ENCODE measurements at places on chromosomes 5 and 9.

- no peak for DNase-seq
Measured at GRCh38 chr9:89009546-89009840, 18.2 kb downstream of the S1PR3 start.

- no peak for DNase-seq
Measured at GRCh38 chr5:138625134-138625533, 49.9 kb upstream of the HSPA9 start.

DNA sequence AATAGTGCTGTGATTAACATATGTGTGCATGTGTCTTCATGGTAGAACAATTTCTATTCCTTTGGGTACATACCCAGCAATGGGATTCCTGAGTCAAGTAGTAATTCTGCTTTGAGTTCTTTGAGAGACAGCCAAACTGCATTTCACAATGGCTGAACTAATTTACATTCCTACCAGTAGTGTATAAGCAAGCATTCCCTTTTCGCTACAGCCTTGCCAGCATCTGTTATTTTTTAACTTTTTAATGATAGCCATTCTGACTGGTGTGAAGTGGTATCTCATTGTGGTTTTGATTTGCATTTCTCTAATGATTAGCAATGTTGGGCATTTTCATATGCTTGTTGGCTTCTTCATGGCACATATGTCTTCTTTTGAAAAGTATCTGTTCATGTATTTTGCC is 308.5 kb downstream of the ARRDC3 start:
- no peak for DNase-seq

GRCh38 chr5:95843733-95844223 is 21.3 kb upstream of the GLRX start:
- DNase-seq, result no peak

DNA sequence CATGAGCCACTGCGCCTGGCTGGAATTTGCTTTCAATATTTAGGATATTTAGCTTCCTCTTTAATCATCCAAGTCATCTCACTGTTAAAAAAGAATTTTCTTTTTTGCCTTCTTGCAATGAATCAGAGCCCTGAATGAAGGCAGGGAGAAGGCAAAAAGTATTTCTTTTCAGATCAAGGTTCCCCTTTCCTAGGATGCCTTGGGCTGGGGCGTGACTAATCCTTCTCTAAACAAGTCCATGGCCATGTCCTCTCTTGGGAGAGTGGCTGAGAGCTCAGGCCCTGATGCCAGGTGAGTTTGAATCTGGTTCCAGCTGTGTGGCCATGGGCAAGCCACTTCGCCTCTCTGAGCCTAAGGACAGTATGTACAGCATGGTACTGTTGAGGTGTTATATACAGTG is 84.8 kb upstream of the NEURL1B start:
- DNase-seq, result no peak

- no peak for DNase-seq
Measured at GRCh38 chr9:96189995-96190394, 112.0 kb downstream of the HSD17B3 start.

DNA sequence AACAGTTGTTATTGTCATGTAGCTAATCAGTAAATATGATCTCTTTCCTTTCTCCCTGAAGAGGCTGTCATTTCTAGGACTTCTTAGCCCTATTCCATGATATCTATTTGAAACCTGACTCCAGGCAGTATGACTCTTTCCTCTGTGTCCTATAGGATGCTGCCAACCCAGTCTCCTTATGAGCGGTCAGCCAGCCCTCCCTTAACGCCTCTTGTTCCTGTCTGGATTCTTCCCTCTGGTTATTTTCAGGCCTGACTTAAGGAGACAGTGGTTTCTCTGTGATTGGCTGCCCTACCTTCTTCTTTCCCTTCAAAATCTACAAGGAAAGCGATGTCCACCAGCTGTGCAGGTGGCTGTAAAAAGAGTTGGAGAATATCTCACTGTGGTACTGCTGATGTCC is 19.4 kb upstream of the C5orf63 start:
- no peak for DNase-seq

DNA sequence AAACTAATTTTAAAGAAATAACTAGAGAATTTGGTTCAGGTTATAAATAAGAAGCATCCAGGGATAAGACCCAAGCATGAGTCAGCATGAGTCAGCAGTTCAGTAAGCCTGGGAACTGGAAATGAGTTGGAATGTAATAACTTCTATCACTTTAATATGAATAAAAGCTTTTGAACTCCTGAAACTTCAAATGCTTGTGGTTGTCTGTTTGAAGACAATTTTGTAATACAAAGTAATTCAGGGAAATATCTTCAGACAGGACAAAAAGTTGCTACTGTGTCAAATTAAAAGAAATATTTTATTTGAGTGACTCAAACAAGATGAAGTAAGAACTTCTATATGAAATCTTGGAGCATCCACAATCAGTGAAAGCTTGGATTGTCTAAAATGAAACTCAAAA is 331.2 kb upstream of the DAB2 start:
- DNase-seq, result no peak

DNA sequence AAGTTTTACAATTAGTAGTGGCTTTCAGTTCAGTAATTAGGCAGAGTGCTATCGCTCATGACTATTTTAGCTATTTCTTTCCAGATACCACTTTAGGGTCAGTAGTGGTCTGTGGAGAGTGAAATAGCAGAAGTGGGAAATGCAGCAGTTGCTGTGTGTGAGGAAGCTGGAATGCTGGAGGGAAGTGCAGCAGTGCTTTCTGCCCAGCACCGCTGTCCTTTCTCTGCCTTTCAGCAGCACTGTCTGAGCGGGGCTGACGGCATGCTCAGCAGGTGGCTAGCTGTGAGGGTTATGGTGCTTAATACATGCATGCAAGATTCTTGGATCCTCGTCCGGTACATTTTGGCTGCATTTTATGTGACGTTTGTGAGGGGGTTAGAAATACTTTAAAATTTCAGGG is 213.9 kb downstream of the PBX3 start:
- DNase-seq, result peak; percentile 7

DNA sequence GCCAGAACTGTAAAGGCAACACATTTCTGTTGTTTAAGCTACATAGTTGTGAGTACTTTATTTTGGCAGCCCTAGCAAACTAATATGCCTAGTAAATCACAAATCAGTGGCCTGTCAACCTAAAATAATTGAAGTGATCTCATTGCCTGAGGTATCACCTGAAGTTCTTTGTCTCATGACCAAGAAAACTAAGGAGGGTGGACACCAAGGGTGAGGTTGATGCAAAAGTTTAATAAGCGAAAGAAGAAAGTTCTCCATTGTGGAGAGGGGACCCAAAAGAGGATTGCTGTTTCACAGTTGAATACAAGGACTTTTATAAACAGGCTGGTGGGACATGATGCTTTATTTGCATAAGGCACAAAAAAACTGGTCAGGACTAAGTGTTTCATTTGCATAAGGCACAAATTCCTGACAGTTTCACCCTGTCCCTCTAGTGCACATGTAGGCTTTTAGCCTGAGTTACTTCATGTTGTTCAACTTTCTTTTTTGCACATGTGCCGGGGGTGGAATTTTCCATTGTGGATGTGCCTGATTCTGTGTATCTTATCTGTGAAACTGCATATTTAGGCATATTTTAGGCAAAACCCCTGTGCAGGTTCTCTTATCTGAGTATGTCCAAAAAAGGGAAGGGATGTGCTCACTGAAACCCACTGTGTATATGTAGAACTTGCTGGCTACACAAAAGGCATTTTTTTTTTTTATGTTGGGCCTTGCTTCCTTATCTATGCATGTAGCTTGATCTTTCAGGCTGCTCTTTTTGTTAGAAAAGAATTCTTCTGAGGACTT is 108.6 kb upstream of the RAI14 start:
- DNase-seq, result no peak

DNA sequence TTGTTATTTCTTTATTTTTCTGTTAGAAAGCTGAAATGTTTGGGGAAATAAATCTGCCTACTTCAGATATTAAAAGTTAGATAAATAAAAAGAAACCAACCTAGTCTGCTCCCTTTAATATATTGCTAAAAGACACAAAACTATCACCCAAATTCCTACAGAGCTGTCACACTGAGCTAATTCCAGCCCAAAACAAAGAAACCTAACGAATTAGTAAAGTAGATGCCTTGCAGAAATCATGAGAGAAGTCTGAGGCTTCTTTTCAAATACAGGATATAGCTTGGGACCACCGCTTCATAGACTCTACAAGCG is 122.2 kb upstream of the LMX1B start:
- DNase-seq, result no peak

GRCh38 chr5:127938746-127939145 is 144.8 kb upstream of the SLC12A2 start:
- no peak for DNase-seq

GRCh38 chr9:136614372-136614922 is 48.3 kb upstream of the EGFL7 start:
- no peak for DNase-seq

- DNase-seq, result no peak
Measured at GRCh38 chr9:87712801-87713277, 13.1 kb upstream of the CTSL start.

GRCh38 chr5:37740331-37741066 is 99.3 kb downstream of the GDNF start:
- no peak for DNase-seq

DNA sequence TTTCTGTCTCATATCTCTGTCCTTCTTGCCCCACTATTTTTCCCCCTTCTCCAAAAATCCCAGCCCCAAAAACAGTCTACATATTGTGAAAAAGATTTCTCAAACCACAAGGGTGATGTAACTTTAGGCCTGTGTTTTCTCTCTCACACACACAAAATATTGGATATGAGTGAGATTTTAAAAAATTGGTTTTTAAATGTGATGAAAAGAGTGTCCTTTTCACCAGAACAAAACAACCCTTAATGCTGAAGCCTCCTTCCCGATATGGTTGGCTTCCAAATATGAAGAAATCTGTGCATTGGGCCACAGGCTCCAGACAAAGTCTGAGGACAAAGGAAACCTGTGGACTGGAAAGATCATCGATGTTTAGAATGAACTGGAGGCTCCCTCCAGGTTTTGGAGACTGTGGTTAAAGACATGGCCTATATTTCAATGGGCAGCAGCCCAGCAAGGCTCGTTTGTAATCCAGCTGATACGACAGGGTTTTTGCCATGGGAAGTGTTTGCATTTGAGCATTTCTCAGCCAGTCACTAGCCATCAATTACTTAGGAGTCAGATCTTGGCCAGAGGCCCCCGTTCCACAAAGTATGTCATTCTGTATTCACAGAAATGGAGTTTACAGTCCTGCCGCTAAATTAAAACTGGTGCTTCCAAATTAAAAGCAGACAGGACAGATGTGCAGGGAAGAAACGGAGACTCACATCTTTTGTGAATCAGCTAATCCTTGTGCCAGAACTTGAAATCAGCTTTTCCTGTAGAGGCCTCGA is 546.3 kb downstream of the EBF1 start:
- no peak for DNase-seq
